Activated CD8-positive, alpha-beta T cell treated with anti-CD3 and anti-CD28 coated beads for 36 hours (primary cell): ENCODE measurements at places on chromosomes 1 and 21.

DNA sequence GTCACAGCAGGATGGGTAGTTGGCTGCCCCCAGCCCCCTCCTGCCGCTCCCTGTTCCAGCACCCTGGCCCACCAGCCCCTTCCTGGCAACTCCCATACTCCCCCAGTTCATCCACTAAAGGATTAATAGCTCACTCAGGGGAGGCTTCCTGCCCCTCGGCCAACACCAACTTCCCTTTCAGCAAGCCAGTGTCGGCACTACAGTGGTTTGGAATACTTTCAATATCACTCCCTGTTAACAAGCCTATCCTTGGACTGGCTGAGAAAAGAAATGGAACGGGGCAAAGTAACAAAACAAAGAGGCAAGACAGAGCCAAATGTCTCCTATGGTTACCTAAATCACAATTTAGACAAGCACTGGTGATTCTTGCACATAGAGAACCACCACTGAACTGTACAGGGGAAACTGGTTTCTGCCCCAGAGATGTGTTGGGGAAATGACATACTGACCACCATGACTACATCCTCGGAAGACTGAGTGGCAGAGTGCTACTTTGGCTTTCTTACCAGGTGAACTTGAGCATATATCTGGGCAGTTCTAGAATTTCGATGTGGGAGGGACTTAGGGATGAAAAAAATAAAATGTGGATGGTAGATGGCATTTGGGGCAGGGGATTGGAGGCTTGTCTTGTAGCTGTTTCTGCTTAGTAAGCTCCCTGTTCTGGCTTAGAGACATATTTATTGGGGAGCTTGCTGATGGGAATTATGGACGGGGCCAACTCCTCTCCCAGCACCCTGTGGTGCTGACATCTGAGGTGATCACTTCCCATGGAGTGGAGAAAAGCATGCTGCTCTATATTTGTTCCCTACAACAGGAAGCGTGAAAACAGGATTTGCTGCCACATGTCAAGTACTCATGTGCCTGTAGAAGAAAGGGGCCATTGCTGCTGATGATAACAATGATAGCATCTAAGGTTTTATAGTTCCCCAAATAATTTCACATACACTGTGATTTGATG lies 7.1 kb upstream of the CAPN2 start:
- DNase-seq, result no peak

DNA sequence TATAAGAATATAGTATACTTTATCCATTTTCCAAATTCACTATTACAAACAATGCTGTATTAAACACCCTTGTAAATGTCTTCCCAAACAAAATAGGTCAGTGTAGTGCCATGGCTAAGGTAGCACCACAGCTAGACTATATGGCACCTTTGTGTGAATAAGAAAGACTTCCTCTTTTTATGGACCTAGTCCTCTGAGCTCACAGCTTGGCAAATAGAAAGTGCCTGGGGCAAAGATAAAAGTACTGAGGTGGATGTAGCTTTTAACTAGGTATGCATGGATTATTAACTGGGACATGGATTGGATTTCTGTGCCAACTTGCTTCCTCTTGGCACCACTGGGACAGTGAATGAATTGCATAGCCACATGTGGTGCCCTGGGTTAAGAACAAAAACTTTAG lies 25.0 kb downstream of the HRNR start:
- no peak for DNase-seq

GRCh38 chr1:8462371-8462892 lies 144.5 kb downstream of the SLC45A1 start:
- DNase-seq, result no peak

- no peak for DNase-seq
Measured at GRCh38 chr1:185112356-185112755, 44.4 kb downstream of the TRMT1L start.

DNA sequence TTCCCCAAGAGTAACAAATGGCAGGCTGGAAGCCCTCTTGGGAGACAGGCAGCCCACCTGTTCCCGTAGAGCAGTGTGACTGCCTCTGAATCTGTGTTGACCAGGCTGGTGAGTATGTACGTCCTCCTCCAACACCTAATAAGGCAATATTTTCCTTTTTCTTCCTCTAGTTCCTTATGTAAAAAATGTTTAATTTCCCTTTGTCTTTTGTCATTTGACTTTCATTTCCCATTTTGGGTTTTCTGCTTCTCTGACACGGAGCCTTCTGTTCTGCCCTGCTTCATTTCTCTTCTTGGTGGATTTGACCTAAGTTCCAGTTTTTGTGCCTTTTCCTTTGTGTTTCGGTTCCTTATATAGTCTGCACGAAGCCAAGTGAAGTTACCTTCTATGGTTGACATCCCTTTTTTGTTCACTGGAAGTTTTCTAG lies 65.8 kb upstream of the ATF3 start:
- DNase-seq, result no peak
